Stimulated activated CD8-positive, alpha-beta memory T cell treated with anti-CD3 and anti-CD28 coated beads, Interleukin-12 subunit alpha, Interleukin-12 subunit beta, amount 100 ng/mL, for 1 hour (primary cell): ENCODE measurements at places on chromosomes 3 and 15.

GRCh38 chr3:85567071-85567676 lies 608.4 kb downstream of the CADM2 start:
- no peak for DNase-seq

DNA sequence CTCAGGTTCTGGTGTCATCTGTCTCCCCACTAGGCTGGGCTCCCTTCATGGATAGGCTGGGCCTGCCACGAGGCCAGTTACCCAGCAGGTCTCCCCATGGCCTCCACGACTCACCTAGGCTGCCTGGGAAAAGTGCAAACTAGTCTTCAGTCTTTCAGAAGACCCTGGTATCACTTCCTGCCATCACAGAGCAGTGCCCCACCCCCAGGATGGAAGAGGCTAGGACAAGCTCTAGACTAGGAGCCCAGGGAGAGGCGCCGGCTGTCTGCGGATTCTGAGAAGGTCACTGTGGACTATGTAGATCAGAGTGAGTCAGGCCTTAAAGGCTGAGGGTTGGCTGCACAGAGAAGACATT lies 63.7 kb downstream of the CORO2B start:
- no peak for DNase-seq

- no peak for DNase-seq
These were observed 46.0 kb downstream of the KLF13 start for GRCh38 chr15:31372635-31373091.

DNA sequence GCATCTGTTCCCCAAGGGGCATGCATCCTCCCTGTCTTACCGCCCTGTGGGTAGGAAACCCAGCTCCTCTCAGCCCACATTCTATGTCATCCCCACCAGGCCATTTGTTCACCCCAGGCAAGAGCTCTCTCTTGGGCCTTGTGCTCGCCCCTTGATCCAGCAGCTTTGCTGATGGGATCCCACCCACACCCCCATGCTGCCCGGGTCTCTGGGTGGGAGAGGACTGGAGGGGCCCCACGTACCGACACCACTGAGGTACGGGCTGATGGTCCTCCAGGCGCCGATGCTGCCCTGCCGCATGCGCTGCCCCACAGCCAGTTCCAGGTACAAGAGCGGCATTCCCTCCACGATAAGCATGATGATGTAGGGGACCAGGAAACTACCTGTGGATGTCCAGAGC lies 14.5 kb downstream of the SLC6A20 start:
- DNase-seq, result no peak

DNA sequence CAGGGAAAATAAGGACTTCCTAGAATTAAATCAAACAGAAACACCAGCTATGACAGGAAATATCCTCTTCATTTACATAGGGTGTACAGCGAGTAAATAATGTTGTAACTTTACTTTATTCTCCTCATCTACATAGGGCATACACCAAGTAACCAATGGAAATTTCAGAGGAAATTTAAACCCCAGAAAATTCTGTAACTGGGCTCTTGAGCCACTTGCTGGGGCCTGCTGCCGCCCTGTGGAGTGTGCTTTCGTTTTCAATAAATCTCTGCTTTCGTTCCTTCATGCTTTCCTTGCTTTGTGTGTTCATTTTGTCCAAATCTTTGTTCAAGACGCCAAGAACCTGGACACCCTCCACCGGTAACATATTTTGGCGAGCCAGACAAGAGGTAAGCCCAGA lies 990.4 kb upstream of the CADM2 start:
- DNase-seq, result no peak

DNA sequence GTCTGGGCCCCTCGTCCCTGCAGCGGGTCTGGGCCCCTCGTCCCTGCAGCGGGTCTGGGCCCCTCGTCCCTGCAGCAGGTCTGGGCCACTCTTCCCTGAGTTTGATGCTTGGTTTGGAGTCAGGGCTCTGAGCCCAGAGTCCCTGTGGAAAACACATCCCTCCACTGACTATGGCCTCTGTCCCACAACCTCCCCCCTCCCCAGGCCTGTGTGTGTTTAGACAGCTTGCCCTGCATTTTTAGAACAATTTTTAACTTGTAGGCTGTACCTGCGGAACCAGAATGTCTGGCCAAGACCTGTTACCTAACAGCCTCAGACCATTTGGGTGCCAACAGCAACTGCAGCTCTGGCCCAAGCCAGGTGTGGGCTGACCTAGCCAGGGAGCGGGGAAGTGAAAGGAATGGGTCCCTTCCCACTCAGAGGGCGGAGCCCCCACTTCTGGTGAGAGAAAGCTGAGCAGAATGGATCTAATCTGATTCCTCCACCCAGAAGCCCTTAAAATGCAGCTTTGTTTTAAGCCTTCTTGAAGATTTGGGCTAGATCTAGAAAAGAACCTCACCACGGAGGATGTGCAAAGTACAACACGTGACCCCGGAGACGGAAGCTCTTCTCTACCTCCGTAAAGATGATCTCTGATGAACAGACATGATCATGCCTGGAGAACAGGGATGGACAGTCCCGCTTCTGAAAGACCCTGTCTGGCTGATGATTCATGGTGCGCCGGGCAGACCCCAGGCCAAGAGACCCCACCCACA lies 60.5 kb upstream of the TFRC start:
- DNase-seq, result no peak
